ENCODE measurements at places on chromosomes 3 and 15.

DNA sequence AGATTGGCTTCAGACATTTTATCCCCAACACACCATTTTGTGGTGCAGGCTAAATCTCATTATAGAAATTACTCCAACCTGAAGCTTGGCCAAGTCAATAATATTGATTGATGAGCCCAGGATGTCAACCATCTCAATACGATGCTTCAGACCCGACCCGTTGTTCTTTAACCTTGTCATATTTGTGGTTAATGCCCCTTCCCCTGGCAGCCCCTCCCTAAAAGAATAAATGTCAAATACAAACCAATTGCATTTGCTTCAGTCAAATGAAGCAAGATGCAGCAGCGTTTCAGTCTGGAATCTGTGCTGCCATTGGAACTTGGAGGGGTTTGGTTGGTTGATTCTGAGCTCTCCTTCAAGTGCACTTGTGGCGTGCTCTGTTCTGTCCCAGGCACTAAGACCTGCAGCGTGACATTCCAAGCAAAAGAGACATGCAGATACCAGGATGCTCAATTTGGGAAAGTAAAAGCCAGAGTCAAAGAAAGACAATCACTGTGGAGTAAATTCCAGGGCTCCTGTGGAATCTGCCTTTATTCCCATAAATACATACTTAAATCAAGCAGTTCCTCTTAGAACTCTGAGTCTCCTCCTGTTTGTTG, 23.8 kb upstream of the PSMD6 start:
- no peak for DNase-seq

DNA sequence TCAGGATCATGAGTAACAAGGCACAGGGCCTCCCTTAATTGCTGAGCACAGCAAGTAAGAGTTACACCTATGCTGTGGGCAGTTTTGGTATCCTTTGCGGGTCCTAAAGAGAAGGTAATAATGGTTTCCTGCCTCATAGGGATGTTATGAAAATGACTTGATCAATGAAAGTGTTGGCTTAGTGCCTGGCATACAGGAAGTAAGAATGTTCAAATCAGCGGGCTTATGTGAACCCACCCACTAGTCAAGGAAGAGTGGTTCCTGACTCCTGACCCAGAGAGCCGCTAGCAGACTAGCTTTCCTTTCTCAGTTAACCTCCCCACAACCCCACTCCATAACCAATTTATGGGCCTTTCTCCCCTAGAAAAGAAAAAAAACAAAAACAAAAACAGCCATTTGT, 5.2 kb upstream of the ADAMTS9 start:
- DNase-seq: no peak

DNA sequence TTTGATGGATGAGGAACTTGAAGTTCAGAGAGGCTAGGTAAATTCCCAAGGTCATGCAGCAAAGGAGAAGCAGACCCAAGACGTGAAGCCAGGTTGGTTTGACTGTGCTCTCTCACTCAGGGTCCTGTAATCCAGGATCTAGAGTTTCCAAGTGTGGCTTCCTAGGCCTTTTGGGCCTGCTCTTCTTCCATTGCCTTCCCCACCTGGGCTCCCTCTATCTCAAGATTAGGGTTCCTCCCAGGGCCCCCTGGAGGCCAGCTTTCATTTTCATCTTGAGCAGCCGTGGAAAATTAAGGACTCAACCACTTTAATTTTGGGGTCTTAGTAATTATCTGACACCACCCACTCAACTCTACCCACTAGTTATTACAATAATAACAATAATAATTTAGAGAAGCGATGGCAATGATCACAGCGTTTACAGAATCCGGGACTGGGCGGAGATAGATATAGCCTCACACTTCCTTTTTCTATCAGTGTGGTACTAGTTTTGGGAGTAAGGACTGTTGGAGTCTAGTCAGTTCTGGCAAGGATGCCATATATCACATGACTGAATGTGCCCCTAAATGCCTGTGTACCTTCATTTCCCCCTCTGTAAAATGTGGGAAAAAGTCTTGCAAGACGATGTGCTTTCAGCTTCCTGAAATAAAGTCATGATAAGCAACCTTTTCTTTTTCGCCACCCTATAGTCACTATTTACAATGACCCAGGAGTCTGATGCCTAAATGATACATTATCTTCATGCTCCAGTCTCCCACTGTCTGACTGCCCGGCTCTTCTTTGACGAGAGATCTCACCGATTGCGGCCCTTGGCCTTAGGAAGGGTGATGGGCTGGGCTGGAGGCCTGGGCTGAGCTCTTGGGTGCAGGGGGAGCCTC, 30.2 kb upstream of the MAGEF1 start:
- DNase-seq: no peak

- DNase-seq: no peak
Measured at GRCh38 chr3:23923786-23924185, 6.9 kb downstream of the RPL15 start.

DNA sequence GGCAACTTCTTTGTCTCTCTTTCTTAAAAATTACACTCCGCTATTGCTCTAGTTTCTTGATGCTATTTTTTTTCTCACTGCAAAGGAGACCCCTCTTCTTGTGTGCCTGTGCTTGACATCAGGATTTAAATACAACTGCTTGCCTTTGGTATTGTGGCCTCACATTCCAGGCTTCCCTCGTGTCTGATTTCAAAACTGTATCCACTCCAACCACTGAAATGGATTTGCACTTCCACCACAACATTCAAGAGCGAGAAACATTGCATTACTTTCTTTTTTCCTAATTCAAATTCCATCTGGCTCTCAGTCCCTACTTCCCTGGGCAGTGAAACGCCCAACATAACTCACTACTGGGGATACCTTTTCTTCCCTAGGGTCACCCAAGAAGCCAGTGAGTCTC, 50.4 kb upstream of the PXYLP1 start:
- DNase-seq: no peak

DNA sequence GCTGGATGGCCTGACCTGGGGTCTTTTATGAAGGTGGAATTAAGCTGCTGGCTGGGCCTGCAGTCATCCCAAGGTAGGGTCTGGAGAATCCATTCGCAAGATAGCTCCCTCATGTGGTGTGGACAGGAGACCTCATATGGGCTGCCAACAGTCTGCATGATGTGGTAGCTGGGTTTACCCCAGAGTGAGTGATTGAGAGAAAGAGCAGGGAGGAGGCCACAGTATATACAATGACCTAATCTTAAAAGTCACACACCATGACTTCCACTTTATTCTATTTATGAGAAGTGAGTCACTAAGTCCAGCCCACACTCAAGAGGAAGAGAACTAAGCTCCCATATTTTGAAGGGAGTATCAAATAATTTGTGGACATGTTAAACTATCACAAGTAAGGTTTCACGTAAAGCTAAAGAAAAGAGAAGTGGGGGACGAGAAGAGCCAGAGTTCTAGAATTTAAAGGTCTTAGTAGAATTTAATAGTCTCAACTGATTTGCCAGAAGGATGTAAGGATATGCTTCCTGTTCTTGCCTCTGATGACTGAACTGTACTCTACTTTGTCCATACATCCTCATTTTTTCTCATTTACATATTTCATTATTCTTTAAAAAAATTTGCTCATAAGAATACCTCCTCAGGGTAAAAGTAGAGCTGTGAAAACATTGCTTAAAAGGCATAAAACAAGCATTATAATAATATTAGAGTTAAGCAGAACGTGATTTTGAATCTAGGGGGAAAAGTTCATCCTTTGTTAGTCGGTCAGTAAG, 184.4 kb downstream of the PEX5L start:
- no peak for DNase-seq

- no peak for DNase-seq
Measured at GRCh38 chr3:38119821-38120692, 16.9 kb downstream of the ACAA1 start.

- DNase-seq: no peak
Measured at GRCh38 chr3:11016727-11017126, 24.2 kb downstream of the SLC6A1 start.

DNA sequence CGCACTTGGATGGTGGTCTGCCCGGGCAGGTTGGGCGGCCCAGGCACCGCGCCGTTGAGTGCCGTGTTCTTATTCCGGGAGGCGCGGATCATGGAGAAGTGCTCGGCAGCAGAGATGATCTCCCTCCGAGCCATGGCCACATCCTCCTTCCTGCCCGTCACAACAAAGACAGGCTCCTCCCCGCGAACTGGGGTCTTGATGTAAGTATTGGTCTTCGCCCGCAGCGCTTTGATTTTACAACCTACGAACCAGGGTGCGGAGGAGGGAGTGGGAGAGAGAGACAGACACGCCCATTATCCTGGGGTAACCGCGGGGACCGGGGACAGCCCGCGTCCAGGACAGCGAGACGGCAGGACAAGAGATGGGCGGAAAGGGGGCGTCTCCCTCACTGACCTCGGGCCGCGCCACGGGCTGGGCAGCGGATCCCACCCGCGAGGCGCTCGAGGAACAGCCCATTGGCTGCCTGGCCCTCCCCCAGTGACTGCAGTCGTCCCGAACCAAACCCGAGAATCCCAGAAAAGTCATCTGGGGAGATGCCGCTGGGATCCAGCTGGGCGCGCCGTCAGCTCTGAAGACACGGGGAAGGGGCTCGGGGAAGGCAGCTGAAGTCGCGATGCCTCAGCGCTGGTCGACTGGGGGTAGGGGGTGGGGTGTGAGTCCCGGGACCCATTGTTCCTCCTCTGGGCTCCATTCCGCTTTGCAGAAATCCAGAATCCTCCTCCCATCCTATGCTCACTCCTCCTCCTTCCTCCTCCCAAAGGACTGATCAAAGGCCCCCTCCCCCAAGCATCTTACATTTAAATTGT, 1.2 kb downstream of the MEX3B start:
- no peak for DNase-seq

DNA sequence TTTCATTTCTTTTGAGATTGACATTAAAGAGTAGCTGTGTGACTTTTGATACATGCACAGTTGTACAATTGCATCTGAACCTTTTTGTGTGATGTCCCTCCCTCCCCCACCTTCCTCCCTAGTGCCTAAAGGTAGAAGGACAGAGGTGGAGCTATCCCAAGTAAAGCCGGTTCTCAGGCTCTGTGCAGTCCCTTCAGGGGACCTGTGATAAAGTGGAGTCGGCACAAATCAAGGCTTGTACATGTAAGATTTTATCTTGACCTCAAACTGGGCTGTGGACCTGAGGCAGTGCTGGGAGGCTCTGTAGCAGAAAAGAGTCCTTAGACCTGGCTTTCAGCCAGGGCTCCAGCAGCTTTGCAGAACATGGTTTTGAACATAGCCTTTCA, 55.5 kb upstream of the CMTM7 start:
- DNase-seq: no peak

DNA sequence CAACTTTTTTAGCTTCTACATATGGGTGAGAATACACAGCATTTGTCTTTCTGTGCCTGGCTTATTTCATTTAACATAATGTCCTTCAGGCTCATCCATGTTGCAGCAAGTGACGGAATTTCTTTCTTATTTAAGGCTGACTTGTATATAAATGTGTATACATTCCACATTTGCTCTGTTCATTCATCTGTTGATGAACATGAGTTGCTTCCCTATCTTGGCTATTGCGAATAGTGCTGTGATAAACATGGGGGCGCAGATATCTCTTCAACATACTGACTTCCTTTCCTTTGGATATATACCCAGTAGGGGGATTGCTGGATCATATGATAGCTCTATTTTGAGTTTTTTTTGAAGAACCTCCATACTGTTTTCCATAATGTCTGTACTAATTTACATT, 332.5 kb downstream of the CACNA2D3 start:
- no peak for DNase-seq

DNA sequence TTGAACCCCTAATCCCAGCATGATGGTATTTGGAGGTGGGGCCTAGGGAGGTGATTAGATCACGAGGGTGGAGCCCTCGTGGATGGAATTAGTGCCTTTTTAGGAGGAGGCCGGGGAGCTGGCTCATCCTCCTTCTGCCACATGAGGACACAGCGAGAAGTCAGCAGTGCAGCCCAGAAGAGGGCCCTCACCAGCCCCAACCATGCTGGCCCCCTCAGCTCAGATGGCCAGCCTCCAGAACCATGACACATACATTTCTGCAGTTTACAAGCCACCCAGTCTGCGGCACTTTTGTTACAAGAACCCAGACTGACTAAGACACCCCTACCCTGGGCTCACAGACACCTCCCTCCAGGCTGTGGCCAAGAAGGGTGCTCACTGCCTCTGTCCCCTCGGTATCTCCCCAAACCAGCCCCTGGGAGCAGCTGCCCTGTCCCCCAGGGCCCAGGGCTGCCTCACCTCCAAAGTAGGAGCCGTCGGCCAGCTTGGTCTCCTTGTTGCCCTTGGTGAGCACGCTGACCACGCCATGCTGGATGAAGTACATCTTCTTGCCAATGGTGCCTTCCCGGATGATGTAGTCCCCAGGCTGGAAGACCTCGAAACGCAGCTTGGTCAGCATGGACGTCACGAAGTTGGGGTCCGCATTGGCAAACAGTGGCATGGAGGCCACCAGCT, 44.1 kb downstream of the HCN4 start:
- DNase-seq: no peak

DNA sequence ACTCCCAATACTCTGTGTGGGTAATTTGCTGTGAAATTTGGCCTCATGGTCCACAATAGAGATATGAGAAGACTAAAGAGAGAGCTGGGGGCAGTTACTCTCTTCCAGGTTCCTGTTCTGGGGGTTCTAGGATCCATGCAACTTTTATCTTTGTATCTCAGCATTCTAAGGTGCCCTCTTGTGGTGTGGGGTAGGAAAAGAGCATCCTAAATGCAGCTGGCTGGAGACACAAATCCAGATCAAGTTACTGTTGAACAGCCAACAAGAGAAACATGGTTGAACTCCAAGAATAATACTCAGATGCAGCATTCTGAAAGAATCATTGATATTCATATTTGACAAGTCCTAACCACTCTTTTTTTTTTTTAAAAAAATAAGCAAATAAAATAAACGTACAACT, 238.2 kb downstream of the GREM1 start:
- no peak for DNase-seq

DNA sequence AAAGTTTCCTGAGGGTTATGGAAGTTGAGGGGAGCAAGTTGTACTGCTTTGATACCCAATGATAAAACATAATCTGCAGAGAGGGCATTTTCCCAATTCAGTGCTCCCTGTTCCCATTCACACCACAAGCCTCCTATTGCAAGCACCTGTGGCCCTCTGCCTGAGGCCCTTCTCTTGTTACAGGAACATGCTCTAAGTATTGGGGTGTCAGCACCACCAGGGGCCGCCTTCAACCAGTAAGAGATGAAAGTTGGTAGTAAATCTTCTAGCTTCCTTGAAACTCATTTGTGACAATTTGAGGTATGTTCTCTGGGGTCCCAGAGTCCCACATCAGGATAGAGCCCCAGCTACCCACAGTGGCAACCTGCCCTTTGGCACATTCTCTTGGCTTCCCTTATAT, 265.4 kb upstream of the ARHGEF26 start:
- no peak for DNase-seq

GRCh38 chr15:82677720-82678323, 30.7 kb upstream of the CPEB1 start:
- no peak for DNase-seq

GRCh38 chr15:99850517-99850916, 117.3 kb upstream of the LYSMD4 start:
- no peak for DNase-seq

DNA sequence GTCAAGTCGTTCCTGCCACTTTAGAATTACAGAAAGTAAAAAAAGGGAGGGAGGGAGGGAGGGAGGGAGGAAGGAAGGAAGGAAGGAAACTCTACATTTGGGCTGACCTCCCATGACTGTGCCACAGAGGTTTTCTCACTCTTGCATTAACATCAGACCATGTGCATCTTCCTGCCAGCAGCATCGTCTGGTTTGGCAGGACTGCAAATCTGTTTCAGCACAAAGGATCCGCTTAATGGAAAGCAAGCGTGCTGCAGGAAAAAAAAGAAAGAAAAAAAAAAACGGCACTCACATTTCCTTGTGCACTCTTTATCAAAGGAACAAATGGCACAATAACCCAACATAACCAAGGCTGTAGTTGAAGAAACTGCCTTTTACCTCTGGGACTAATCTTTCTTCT, 148.8 kb upstream of the HES1 start:
- DNase-seq: no peak

GRCh38 chr3:55329849-55330248, 157.3 kb downstream of the WNT5A start:
- no peak for DNase-seq

Measured in activated CD8-positive, alpha-beta memory T cell treated with anti-CD3 and anti-CD28 coated beads for 4 hours (primary cell).